HS-27A (cell line): ENCODE measurements at places on chromosomes 7 and 10.

DNA sequence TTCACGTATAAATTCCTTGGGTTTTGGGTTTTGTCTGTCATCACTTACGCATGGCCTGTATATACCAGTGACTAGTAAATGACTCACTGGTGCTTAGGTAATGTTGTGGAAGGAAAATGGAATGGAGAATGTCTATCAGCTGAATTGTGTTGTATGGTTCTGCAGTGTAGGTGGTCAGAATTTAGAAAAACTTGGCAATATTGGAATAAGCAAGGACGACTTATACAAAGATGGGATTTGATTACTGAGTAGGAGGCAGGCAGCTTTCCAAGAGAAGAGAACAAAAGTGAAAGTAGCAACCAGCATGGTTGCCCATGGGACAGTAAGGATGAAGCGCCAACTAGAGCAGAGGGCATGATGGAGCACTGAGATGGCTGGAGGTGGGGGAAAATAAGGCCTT lies 168.6 kb upstream of the CSTF2T start:
- no peak for DNase-seq

- DNase-seq, result no peak
These were observed 73.8 kb downstream of the OSBPL3 start for GRCh38 chr7:24905996-24906770.

- DNase-seq, result no peak
These were observed 101.9 kb downstream of the WDR37 start for GRCh38 chr10:1158066-1158465.

DNA sequence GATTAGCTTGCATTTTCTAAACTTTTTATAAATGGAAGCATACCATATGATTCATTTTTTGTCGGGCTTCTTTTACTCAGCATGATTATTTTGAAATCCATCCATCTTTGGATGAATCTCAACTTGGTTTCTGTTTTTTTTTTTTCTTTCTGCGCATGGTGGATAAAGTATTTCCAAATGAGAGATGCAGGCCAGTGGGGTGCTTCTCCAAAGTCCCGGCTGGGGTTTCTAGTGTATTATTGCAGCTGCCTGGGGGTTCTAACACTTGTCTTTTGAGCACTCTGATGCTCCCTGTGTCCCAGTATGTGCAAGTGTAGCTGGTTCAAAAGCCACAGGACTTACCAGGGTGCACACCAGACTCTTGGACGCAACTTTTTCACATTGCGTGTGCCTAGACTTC lies 70.9 kb upstream of the LOXL4 start:
- no peak for DNase-seq

GRCh38 chr10:124092860-124093773 lies at the start of gene CHST15:
Gene CHST15, minus strand, starts transcription at chr10:124093598. Its CDS starts 47,386 bp downstream, at chr10:124046212.
- no peak for DNase-seq

GRCh38 chr10:34288634-34289033 lies 526.5 kb downstream of the PARD3 start:
- no peak for DNase-seq

GRCh38 chr7:27872356-27873275 lies 132.7 kb downstream of the TAX1BP1 start:
- DNase-seq, result no peak

GRCh38 chr10:121157998-121158397 lies 306.8 kb downstream of the WDR11 start:
- DNase-seq, result no peak

DNA sequence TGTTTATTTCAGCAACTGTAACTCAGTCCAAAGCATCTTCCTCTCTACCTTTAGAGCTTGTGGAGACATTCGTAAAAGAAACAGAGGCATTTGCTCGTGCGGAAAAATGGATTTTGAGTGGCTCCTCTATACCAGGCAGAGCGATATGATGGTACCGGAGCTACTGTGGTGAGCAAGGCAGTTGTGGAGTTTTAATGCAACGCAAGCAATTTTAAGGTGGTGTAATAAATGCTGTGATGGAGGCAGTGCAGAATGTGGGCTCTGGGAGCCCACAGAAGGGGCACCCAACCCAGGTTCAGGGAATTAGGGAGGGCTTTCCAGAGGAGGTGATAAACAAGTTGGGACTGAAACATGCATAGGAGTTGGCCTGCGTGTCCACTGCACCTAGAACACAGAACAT lies 149.5 kb downstream of the CDH23 start:
- no peak for DNase-seq

DNA sequence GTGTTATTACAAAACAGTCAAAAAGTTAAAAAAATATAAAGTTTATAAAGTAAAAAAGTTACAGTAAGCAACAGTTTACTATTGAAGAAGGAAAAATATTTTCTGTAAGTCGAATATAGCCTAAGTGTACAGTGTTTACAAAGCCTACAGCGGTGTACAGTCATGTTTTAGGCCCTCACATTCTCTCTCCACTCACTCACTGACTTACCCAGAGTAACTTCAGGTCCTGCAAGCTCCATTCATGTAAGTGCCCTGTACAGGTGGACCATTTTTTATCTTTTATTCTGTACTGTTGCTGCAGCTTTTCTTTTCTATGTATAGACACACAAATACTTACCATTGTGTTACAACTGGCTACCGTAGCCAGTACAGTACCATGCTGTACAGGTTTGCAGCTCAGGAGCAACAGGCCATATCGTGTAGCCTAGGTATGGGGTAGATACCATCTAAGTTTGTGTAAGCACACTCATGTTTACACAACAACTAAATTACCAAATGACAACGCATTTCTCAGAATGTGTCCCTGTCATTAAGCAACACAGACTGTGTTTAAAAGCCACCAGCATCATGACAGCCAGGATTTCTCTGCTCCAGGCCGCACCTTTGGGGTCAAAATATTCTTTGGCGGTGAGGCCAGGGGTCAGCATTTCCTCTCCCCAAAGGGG lies 67.2 kb downstream of the DLG5 start:
- DNase-seq, result no peak

DNA sequence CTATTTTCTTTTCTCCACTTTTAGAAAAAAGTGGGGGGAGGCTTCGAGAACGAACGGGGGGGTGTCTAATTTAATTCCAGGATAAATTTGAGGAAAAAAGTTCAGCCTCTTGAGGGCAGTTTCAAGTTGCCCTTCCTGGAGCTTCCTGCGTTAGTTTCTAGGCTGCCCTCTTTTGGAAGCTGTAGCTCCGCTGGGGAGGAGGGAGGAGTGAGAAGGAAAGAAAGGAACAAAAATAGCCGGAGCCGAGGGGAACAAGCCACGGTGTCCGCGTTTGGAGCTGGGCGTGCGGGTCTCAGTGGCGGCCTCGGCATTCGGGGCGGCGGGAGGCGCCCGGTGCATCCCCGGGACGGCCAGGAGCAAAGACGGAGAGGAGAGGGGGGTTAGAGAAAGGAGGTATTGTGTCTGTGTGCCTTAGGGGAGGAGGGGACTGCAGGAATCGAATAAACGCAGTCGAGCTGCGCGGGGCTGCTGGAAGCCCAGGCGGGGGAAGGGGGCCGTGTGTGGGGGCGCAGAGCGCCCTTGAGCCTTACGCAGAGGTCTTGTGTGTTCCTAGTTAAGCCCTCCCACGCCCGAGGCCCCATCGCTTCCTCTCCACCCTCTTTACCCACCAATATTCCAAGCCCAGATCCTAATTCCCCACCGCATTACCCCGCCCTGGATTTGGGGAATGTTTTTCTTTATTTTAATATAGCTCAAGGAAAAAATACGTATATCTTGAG lies 2.0 kb upstream of the TNRC18 start:
- no peak for DNase-seq

DNA sequence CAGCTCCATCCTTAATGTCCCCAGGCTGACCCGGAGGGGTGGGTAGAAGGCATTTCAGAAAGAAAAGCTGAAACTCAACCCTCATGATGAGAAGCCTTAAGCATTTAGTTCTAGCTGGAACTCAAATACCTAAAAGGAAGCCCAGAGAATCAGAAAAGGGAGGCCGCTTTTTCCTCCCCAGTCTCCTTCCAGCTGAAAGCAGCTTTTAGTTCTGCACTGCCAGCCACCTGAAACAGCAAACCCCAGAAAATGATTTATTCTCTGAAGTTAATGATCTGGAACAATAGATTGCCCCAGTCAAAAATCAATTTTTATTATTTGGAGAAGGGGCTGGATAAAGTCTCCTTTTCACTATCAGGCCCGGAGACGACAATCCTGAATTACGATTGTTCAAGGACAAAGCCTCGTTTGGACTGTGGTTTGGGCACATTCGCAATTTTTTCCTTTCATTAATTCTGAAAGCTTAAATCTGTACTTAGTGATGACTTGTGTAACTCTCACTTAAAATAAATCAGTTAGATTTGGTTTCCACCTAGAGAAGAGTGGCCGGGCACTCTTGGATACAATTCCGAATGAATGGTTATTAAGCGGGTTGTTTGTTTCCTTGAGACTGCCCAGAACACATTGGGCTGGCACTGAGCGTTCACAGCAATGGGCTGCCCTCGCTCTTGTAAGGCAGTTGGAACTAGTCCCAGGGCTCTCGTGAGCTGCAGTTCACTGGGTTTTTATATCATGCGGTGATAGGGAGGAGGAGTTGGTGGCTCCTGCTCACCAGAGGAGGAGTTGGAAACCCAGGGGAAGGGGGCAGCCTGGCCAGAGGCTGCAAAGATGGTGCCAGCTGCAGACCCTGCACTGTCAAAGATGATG lies 262.2 kb downstream of the CCSER2 start:
- no peak for DNase-seq

GRCh38 chr7:32891043-32891799 lies at the start of gene KBTBD2:
Gene KBTBD2, minus strand, starts transcription at chr7:32891760. Its CDS starts 12,156 bp downstream, at chr7:32879604.
- DNase-seq, result no peak

GRCh38 chr7:108157606-108158335 lies 27.6 kb upstream of the LAMB4 start:
- no peak for DNase-seq

GRCh38 chr7:121019018-121019417 lies 30.5 kb downstream of the CPED1 start:
- DNase-seq, result no peak

DNA sequence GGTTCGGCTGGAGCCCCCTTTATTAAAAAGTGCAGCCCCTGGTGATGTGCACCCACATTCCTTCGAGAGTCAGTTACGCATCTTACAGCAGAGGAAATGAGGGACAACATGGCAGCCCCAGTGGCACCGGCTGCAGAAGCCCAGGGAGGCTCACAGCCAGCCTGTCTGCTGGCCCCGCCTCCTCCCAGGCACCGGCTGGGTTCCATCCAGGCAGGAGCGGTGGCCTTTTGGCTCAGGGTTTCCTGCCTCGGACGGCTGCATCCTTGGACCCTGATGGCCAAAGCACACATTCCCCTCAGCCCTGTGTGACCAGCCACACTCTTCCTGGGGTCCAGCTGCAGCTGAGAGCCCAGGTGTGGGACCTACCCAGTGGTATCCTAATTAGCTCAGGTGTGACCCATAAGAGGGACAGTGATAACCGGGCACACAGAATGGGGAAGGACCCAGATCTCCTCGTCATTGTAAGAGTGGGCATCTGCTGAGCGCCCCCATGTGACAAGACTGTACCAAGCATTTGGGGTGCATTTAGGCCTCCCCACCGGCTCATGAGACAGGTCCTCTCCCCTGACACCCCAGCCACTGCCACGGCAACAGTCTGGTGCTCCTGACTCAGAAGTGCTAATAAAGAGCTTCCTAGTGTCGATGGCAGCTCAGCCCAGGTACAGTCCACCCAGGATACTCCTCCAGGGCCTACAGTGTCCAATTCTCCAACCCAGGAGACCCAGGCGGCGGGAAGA lies 63.3 kb upstream of the CHST15 start:
- no peak for DNase-seq
